ENCODE measurements at places on chromosomes 4 and X.
A peak's percentile ranks its signal among the peaks of the same experiment; 100 is the strongest.

DNA sequence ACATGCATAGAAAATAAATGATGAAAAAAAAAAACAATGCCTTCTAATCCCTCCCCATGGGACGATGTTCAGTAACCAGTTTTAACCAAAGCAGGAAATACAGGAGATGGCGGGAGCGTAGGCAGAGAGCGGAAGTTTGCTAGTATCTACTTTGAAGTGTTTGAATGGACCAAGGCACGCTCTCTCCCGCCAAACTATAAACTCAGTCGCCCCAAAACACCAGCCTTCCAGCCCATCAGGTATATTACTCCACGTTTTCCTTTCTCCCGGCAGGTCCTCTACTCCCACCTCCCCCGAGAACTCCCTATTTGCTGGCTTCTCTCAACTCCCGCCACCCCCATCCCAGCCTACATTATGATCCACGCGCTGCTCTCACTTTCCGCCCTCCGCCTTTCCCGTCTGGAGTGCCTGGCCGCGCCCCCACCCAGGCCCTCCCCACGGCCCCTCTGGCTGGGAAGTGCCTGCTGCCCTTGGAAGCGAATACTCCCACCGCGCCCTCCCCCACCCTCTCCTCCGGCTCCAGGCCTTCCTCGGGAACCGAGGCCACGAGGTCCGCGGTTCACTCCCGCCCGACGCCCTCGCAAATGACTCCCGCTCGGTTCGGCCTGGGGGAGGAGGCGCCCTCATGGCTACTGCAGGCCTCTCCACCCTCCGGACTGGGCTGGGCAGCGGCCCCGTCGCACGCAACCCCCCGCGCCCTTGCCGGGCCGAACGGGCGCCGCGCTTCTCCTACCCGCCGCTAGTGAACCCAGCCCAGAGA, 723 bp downstream of the DHX15 start:
- DNase-seq: peak; percentile 23

DNA sequence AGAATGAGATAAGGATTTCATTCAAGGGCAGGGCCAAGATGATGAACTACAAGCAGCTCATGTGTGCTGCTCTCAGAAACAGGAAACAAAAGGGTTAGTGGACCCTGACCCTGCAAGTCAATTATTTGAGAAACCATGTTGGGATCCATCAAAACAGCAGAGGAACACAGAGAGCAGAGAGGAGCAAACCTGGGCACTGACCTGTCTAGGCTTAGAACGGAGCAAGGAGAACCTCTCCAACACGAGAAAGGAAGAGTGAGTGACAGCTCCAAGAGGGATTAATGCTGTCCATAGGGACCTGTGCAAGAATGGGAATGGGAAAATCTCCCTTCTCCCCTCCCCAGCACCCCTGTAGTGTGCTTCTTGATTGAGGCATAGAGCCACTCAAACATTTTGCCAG, 53.9 kb upstream of the UGT2B4 start:
- DNase-seq: no peak

DNA sequence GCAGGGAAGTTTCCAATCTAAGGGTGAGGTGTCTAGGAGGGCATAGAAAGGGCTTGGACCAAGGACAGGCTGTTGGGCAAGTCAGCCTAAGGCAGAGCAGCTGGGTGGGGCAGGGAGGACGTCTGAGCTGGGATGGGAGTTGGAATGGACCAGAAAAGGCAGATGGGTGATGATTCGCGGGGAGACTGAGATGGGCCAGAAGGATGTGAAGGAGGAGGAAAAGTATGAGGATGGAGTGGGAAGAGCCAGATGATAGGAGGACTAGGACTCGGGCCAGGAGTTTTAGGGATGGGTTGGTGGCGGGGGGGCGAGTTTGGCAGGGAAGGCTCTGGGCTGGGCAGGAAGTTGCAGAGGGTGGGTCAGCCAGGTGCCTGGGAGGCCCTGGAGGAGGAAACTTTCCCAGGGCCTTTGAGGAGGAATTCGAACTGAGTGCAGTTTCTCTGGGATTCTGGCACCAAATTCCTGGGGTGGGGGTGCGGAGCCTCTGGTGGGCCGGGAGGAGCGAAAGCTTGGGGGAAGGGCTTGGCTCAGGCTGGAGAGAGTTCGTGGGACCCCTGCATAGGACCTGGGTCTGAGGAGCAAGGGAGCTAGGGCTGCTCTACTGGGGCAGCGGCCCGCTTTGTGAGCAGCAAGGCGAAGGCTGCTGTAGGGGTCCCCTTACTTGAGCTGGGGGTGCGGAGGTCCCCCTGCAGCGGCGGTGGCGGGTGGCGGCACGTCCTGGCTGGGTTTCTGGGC, 8.7 kb upstream of the TIMP1 start:
- no peak for DNase-seq

DNA sequence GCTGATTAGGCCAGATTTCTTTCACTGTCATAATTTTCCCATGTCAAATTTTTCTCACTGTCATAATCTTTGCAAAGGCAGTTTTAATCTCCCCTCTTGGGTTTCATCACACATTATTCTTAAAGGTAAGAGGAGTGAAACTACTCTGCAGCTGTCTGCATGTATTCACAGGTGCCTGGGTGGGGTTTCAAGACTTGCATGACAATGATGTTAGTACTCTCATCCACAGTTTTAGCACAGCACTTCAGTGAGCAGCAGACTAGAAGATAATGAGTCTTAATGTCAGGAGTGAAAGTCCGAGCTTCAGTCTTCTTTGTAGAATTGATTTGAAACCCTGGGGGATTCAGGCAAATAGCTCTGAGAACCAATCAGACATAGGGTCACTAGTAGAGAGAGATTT, 182.5 kb upstream of the GALNT7 start:
- DNase-seq: no peak

DNA sequence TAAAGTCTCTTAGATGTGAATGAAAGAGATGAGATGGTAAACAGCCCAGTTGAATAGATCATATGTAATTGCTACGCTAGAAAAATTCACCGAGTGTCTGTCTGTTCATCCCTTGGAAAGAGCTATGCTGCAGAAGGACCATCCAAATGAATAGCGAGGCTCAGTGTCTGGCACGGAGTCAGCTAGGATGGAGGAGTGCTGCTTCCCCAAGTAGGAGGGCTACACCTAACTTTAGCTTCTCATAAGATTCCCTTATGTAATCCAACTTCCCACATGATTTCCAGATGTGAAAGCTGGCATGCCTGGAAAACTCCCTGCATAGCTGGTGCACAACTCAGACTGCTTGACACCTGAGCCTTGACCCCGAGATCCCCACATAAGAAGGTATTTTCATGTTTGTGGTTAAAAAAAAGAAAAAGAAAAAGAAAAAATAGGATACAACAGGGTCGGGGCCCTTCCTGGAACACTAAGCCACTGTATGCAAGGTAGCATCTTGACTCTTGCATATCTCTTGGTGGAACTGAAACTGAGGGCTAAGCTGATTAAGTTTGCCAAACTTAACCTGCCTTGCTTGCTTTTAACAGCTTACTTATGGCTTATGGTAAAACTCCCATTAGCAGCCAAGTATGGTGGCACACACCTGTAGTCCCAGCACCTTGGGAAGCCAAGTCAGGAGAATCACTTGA, 82.3 kb downstream of the FREM3 start:
- DNase-seq: no peak
